HAP-1 (cell line): ENCODE measurements at places on chromosomes 13 and 19.

- DNase-seq, result no peak
Measured at GRCh38 chr13:110324026-110324749, 17.1 kb downstream of the COL4A2 start.

- DNase-seq, result no peak
Measured at GRCh38 chr13:22176968-22177520, 506.2 kb downstream of the FGF9 start.

- no peak for DNase-seq
Measured at GRCh38 chr19:41657157-41657556, 30.3 kb upstream of the CEACAM4 start.

- DNase-seq, result no peak
Measured at GRCh38 chr19:3387645-3388589, 21.5 kb downstream of the NFIC start.

- no peak for DNase-seq
Measured at GRCh38 chr19:18975011-18975410, 34.0 kb upstream of the HOMER3 start.

- DNase-seq, result no peak
Measured at GRCh38 chr13:19681517-19681916, 48.1 kb downstream of the MPHOSPH8 start.

- DNase-seq, result no peak
Measured at GRCh38 chr19:55015126-55015525, 22.9 kb downstream of the GP6 start.

DNA sequence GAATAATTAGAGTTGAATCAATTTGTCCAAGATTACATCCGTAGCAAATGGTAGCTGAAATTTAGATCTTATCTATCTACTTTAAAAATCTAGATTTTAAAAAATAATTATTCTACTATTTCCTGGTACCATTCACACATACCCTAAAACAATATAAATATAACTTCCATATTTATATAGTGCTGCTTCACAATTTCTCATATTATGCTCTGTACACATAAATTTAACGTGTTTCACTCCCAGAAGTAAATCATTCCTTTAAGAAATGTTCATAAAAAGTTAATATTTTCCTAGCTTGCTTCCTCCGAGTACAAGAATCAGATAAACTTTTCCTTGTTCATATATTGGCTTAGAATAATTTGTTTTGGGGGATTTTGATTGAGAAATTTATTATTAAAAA, 857.0 kb upstream of the SPRY2 start:
- DNase-seq, result no peak

- DNase-seq, result no peak
Measured at GRCh38 chr13:46372071-46372470, 15.0 kb downstream of the RUBCNL start.

DNA sequence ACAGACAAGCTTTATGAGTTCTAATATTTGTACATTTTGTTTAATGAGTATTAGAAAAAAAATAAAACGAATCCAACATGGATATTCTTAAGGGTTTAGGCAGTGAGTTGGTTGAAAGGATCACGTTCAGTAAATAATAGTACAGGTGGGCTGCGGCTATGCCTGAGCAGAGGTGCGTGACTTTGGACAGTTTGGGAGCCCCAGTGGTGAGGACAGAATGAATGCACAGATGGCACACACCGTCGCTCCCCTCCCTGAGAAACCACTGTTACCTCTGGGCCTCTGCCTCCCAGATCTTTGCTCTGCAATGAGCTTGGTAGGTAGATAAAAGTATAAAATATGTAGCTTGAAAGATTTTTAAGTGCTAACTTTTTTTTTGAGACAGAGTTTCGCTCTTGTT, 153.3 kb downstream of the SIPA1L3 start:
- no peak for DNase-seq

DNA sequence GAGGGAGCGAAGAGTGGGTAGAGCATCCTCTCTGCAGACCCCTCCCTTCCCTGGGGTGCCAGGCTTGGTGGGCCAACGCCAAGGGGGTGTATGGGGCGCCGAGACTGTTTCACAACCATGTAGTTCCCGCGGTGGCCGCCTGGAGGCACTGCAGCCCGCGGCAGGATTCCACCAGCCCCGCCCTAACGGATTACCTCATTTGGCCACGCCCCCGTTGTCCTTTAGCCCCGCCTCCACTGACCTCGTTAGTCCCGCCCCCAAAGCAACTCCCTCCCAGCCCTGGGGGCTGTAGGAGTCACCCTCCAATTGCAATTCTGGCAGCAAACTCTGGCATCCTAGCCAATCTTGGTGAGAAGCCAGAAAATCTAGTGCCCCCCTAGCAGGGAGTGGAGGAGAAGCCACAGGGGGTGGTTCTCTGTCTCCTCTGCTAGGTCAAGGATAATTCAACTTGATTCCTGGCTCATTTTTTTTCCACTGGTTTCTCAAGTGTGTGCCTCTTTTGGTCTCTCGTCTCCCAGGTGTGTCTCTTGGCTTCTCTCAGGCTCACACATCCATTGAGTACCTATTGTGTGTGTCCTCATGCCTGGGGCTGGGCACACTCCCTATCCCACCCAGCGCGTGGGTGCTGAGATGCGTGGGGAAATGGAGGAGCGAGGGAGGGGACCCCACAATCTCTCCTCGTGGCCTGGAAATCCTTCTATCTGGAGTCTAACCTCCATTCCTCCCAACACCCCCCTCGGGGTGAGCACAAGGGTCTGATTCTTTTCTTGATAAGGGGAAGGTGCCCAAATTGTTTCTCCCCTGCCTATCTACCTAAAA, 2.0 kb downstream of the OLFM2 start:
- DNase-seq, result peak; percentile 65

DNA sequence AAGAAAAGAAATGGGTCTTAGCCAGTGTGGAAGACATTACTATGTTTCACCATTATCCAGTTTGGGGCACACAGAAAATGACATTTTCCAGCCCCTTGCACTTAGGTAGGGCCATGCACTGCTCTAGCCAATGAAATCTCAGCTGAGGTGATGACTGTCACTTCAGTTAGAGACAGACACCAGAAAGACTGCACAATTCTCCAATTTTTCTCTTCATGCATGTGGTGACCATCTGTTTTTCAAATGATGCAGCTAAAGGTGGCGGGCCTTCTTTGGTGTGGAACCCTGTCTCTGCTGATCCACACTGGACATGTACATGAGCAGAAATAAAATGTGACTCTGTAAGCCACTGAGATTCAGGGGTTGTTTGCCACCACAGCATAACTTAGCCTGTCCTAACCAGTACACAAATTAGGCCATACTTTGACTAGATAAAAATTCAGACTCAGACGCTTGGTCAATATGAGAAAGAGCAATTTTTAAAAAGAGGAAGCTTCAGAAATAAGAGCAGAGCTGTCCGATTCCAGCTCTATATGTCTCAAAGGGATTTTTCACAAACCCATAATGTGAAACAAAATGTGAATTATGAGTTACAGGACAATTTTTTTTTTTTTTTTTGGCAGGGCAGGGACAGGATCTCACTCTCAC, 6.7 kb downstream of the ZNF565 start:
- DNase-seq, result no peak

- peak; percentile 47 for DNase-seq
Measured at GRCh38 chr19:37987356-37988332, 80.6 kb downstream of the SIPA1L3 start.

- peak; percentile 14 for DNase-seq
Measured at GRCh38 chr19:4399812-4400134, 574 bp downstream of the SH3GL1 start.

GRCh38 chr13:34772881-34773280, 169.2 kb upstream of the NBEA start:
- DNase-seq, result no peak

- no peak for DNase-seq
Measured at GRCh38 chr19:6060600-6061375, 49.5 kb downstream of the RFX2 start.

DNA sequence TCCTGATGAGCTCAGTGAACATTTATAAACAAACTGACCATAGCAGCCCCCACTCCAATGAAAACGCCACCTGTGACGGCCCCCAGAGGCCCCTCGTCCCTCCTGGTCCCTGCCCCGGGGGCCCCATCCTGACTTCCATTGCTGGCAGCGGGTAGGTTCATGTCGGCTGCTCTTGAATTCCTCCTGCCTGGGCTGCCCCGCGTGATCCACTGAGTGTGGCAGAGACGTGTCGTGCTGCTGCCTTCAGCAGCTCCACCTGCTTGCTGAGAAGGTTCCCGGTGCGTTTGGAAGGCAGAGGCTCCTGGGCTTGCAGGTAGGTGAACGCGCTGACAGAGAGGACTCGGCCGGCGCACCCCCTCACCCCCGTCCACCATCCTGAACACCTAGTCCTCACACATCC, 11.6 kb downstream of the C2CD4C start:
- DNase-seq, result no peak

GRCh38 chr13:51539887-51540286, 44.4 kb upstream of the WDFY2 start:
- DNase-seq, result no peak

DNA sequence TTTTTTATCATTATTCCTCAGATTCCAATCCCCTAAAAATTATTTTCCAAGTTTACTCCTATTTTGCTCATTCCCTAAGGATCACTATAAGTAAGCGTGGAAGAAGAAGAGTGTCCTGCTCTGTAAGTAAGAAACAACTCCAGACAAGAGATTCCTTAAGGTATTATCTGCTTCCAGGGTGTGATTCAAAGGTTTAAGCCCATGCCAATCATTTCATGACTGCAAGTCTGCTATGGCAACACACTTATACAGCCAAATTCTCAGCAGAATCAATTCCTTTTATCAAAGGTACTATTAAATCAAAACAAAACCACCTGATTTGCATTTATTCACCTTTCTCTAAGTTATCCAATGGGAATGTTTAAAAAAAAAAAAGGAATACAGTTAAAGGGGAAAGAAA, 43.7 kb downstream of the FOXO1 start:
- peak; percentile 85 for DNase-seq
